CD4-positive, alpha-beta T cell treated with Interleukin-12 subunit alpha and Interleukin-12 subunit beta, for 1 hour (primary cell): ENCODE measurements at places on chromosomes 5 and 9.
A peak's percentile ranks its signal among the peaks of the same experiment; 100 is the strongest.

GRCh38 chr5:120096413-120096812 is 367.7 kb upstream of the PRR16 start:
- DNase-seq, result no peak

DNA sequence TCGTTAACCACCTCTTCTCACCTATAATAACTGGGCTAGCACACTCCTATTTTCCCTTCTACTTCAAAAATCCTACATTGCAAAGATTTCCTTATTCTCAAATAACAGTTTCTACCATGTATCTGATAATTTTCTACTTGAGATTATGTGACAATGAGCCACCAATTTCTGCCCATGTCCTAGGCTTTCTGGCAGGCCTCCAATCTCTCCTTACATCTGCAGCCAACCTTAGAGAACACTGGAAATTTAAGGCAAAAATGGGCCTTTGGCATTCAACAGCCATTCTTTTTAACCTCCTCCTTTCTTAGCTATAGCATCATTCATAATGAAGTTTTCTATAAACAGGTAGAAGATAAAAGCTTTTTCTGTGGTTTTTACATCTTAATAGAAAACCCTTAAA is 225.1 kb downstream of the ARRDC3 start:
- DNase-seq, result no peak

DNA sequence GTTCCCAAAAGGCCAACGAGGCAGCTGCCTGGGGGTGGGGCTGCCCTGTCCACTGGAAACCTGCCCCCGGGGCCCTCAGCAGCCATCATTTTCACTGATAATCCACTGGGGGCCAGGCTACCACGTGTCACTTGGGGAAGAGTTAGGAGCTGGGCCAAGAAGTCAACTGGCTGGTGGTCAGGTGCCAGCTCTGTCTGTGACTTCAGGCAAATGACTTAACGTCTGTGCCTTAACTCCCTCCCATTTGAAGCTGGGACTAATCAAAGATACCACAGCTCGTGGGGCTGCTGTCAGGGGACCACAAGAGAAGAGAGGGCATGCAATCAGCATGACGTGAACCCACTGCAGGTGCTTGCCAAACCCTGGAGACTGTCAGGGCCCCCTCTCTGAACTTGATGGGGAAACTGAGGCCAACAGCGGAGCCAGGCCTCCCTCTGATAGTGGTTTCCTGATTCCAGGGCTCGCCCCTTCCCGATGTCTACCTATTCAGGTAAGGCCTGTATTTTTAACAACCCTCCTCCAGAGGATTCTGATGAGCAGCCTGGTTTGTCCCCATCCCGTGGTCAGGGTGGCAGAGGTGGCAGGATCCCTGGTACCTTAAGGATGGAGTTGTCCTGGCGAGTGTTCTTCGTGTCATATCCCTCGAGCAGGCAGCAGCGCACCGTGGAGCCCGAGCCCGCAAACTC is 12.3 kb upstream of the DPM2 start:
- DNase-seq, result no peak

DNA sequence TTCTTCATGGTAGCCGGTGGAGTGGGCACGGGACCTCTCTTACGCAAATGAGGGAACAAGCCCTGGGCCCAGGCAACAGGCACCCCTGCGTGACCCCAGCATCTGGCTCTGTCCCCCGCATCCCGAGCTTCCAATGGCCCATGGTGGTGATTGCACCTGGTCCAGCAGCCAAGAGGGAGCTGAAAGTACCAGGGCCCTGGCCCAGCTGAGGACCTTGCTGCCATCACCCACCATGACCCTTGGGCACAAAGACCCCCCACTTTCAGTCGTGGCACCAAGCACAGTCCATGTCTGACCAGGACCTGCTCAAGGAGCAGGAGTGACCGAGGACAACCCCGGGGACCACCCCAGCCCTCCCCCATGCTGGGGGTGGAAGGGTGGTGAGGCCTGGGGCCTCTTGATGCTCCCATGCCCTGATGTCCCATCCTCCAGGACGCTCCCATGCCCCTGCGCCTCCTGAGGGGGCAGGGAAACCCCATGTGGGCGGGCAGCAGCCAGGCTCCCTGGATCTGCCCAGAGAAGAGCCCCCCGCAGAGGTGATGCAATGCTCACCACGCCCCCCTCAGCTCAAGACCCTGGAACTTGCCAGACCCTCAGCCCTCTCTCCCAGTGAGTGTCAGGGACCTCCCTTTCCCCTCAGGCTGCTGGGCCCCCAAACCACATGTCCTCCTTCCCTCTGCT is 123.9 kb downstream of the ADAMTS2 start:
- DNase-seq, result no peak

- DNase-seq, result peak; percentile 63
Observed at GRCh38 chr5:34898258-34898895, 16.9 kb downstream of the RAD1 start.

DNA sequence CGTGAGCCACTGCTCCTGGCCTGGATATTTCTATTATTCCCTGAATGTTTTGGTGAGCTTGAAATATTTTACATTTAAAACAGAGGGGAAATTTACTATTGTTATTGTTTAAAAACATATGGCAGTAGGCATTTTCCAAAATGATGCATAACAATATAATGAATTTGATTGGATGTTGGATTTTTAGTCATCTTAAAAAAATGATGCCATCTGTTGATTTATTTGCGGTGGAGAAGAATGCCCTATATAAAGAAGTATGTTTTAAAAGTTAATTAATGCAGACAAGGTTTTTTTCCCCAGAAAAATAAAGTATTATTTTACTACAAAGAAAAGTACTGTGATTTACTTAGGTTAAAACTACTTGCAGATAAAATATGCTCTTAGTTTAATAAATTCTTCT is 33.4 kb upstream of the ARRDC3 start:
- no peak for DNase-seq

DNA sequence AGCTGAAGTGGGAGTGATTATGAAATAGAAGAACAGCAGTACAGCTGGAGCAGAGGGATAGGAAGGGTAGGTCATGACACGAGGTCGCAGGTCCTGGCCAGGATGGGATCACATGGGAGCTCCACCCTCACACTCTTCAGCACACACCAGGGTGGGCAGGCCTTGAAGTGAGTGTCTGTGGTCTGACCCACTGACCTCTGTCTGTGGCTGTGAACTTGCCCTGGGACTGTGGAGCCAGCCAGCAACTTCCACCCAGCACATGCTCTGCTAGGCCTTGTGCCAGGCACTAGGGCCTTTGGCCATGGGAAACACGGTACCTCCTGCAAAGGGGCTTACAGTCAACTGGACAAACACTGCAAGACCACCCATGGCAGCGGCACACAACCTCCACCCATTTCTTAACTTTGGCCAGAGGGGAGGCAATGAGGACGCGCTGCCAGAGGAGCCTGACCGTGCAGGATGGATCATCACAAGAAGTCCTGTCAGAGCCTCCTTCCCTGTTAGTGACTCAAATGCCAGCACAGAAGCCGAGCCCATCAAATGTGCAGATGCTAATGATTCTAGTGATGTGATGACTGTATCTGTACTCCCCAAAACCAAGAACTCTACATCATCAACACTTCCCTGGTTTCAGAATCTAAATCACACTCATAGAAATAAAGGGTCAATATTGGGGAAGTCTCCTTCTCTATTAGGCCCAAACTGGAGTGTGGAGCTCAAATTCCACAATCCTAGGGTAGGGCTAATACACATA is 113.6 kb downstream of the DPYSL3 start:
- DNase-seq, result no peak

GRCh38 chr9:26801772-26802171 is 90.8 kb downstream of the CAAP1 start:
- no peak for DNase-seq

- DNase-seq, result no peak
Observed at GRCh38 chr9:127445851-127446712, 5.1 kb downstream of the RPL12 start.

- no peak for DNase-seq
Observed at GRCh38 chr5:74206579-74207550, 433.7 kb downstream of the ENC1 start.

GRCh38 chr5:76086095-76086494 is 2.9 kb downstream of the SV2C start:
- no peak for DNase-seq

DNA sequence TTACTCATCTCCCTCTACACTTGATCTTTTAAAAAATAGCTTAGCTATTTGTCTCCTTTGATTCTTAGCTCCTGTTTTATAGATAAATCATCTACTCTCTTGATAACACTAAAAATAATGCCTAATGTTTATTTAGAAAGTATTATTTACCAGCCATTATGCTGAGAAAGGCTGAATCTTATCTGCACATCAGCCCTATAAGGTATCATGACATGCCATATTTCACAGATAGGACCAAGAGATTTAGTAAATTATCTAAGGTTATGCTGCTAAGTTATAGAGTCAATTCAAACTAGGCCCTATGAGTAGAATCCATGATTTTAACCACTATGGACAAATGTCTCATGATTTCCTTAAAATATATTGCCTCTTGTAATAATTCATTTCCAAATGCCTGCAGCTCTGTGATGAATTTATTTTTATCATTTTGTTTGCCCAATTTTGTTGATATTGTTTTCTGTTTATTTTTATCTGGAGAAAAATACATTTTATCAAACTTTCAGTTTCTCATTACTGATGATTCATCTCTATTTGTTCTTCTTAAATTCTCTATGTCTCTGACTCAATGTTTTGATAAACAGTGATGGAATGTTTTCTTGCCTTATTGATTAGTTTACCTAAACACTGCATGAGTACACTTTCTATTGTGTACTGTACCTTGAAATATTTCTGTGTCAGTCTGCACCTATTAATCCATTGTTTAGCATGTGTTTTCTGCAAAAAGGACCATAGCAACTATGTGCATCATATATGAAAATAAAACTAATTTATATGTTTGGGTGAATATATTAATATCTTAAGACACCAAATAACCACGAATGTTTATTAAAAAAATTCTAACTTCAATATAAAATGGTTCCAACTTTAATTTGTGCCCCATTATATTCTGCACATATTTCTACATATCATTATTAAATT is 300.8 kb downstream of the CDH9 start:
- no peak for DNase-seq

DNA sequence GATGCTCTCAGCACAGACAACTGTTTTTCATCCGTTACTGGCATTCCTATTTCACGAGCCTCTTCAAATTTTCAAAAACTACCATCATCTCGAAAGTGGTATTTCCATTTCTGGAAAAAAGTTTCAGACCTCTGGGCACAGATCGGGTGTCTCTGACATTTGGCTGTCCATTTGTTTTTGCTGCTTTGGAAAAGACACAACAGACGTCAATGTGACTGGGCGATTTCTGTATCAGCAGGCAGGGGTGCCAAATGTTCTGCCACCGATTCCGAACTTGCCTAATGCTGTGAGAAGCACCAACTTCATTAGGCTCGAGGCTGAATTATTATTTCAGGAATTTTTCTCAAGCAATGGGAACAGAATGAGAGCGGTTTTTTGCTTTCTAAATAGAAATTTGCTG is 105.6 kb downstream of the ARSB start:
- DNase-seq, result no peak
